NCI-H2081 treated with DMSO at 0.1 percent for 48 hours (cell line): ENCODE measurements at places on chromosomes 1 and 21.
A peak's percentile ranks its signal among the peaks of the same experiment; 100 is the strongest.

GRCh38 chr1:234647245-234647644 is 37.3 kb upstream of the IRF2BP2 start:
- DNase-seq, result peak; percentile 73

GRCh38 chr21:26124896-26125295 is 45.7 kb downstream of the APP start:
- DNase-seq, result no peak

- no peak for DNase-seq
These were observed 73.2 kb upstream of the CYP2J2 start for GRCh38 chr1:59999746-60000145.

GRCh38 chr1:106173101-106173500 is 883.4 kb upstream of the PRMT6 start:
- DNase-seq, result no peak

DNA sequence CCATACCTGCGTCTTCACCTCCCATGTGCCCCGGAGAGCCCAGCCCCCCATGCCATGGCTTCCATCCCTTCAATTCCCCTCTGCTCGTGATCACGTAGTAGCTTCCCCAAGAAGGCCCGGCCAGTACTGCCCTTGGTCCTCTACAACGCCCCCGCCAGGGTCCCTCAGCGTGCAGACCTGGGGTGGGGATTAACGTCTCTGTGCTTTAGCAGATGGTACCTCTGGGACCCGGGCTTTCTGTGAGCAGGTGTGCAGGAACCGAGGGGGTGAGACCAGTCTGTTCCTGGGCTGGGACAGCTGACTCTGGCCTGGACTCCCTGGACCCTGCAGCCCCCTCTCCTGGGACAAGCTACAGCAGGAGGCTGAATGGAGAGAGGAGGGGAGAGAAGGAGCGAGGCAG is 1.2 kb downstream of the PLCH2 start:
- no peak for DNase-seq

GRCh38 chr1:12438349-12438924 is 179.6 kb downstream of the DHRS3 start:
- DNase-seq, result no peak

GRCh38 chr1:9784508-9785133 is 39.1 kb downstream of the CLSTN1 start:
- DNase-seq, result peak; percentile 30

- no peak for DNase-seq
These were observed 183.0 kb downstream of the ZBTB18 start for GRCh38 chr1:244234009-244234643.

DNA sequence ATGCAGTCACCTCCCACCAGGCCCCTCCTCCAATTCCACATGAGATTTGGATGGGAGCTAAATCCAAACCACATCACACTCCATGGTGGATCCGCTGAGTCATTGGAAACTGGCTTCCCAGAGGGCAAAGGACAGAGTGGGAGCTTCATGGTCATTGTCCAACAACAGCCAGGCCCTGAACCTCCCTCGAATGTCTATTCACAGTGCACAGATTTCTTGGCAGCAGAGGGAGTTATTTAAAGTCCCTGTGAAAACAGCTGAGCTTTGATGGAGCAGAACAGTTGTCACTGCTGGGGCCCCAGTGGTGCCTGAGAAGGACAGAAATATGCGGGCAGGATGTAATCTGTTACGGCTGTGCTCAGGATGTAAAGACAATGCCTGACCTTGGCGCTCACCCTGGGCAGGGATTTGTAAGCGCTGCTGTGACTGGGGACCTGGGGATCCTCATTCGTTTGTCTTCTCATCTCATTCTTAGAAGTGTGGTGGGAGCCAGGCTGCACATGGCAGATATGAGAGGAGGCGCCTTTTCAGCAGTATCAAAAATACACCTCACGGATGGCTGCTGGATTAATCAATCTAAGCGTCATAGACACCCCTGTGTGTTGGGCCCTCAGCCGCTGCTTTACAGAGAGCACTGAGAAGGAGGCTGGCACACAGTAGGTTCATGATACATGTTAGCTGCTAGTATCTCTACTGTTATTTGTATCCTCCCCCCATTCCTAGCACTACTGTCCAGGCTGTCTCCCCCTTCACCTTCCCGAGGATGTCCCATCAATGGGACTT is 439.4 kb downstream of the PTPRU start:
- no peak for DNase-seq

DNA sequence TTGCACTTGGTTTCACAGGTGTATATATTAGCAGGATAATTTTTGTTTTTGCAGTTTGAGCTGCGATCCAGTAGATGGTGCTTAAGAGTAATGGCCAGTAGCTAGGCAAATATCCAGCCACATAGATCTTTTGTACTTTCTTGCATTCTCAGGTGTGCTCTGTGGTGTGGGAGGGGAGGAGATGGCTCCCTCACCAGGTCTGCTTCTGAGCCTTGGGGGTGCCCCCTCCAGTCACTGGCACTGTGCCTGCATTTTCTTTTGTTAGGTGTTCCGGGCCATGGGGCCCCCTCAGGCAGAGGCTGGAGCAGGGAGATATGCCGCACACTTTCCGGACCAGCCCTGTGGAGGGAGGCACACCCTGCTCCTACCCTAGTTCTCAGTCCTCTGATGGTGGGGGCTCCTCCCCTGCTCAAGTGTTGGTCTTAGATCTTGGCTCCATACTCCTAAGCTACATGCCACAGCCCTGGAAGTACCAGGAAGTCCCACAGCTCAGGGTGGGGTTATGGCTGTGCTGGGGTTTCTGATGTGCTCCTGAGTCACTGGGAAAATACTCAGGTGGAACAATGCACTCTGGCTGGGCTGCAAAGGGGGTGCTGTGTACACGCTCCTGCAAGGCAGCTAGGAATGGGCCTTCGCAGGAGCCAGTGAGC is 197.6 kb upstream of the DMRTA2 start:
- DNase-seq, result peak; percentile 38
